ENCODE measurements at places on chromosomes 1 and 21.

- DNase-seq, result no peak
Measured at GRCh38 chr1:23282957-23283356, 61.1 kb downstream of the HNRNPR start.

DNA sequence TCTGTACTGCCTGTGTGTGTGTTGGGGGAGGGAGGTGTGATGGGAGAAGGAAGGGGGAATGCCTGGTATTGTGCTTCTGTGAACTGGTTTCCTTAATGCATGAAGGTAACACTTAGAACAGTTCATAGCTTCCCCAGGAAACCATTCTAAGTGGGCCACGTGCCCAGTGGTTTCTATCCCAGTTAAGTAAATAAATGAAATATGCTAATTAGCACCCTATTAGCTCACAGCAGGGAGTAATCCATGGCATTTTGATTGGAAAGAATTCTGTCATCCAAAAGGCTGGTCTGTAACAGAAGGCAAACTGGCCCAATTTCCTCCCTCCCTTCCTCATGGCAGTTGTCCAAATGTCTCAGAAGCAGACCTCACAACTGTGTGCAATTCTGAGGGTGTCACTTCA, 199.3 kb downstream of the TTLL7 start:
- DNase-seq, result no peak

GRCh38 chr1:59692591-59692990, 122.2 kb upstream of the HOOK1 start:
- no peak for DNase-seq

- no peak for DNase-seq
Measured at GRCh38 chr1:188888386-188888785, 1589.3 kb downstream of the BRINP3 start.

- no peak for DNase-seq
Measured at GRCh38 chr1:29584776-29585175, 348.5 kb downstream of the PTPRU start.

GRCh38 chr1:29557701-29558600, 321.6 kb downstream of the PTPRU start:
- no peak for DNase-seq

DNA sequence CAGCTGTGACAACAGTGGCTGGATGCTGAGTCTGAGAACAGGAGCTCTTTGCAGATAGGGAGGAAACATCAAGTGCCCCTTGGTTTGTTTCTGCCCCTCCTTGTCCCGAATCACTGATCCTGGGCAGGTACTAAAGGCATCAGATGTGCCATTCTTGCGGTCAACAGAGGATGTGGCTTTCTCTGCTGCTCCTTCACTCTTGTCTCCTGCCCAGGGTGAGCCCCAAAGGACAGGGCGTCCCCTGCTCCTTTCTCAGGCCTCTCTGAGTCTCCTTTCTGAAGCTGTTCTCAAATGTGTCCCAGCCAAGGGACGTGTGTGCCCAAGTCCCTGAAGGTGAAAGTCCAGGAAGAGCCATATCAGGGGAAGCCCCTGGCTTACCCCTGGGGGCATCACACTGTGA, 31.7 kb downstream of the SLC37A1 start:
- DNase-seq, result no peak

- DNase-seq, result no peak
Measured at GRCh38 chr1:157170677-157171515, 32.7 kb upstream of the ETV3 start.

GRCh38 chr1:245855846-245856730, 651.0 kb downstream of the SMYD3 start:
- DNase-seq, result no peak

DNA sequence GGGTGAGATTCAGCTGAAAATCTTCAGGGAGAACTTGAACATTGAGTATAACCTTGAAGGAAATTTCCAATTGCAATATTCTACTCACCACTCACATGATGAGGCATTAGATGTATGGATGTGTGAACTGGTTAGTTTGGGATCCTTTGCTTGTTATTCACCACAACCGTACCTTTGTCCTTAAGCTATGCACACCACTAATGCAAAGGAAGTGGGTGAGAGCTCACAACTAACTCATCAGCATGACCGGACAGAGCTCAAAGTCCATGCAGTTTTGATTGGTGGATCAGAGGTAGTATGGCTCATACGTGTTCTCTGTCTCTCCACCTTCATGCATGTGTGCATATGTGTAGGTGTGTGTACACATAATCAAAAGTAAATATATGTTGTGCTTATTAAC, 43.5 kb upstream of the MROH9 start:
- no peak for DNase-seq

GRCh38 chr1:10553118-10553517, 78.4 kb downstream of the PEX14 start:
- DNase-seq, result no peak

GRCh38 chr1:154548028-154548427, 10.4 kb downstream of the UBE2Q1 start:
- no peak for DNase-seq

GRCh38 chr1:153360190-153360589, 2.5 kb downstream of the S100A9 start:
- DNase-seq, result no peak

GRCh38 chr1:116253566-116254382, 119.3 kb upstream of the ATP1A1 start:
- no peak for DNase-seq

DNA sequence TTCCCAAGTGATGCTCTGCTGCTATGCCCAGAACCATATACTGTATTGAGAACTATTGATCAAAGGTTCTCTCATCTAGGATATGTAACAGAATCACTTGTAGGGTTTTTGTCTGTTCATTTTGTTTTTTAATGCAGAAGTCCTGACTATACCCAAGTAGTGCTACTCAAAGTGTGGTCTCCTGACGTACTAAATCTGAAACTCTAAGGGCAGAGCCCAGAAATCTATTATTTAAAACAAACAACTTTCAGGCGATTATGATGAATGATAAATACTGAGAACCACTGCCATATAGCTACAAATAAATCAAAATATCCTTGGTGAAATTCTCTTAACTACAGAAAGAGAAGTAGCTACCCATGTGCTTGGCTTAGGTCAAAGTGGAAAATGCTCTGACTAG, 10.1 kb downstream of the ZZZ3 start:
- DNase-seq, result no peak

DNA sequence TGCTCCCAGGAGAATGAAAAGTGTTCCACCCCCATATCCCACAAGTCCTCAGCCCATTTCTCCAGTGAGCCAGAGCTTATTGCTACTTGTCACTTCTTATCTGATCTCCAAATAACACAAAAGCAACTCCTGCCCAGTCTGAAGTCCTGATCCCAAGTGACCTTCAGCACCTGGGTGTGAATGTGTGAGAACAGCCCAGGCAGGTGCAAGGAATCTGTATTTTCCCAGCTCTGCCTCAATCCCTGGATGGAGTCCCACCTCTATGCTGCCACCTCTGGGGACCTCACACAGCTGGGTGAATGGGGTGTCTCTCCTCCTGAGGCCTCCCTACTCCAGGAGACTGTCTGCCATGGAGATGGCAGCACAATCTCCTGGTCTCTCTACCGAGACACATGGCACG, 402.4 kb upstream of the PROX1 start:
- DNase-seq, result no peak

- no peak for DNase-seq
Measured at GRCh38 chr1:158145173-158145719, 35.4 kb upstream of the CD1D start.

DNA sequence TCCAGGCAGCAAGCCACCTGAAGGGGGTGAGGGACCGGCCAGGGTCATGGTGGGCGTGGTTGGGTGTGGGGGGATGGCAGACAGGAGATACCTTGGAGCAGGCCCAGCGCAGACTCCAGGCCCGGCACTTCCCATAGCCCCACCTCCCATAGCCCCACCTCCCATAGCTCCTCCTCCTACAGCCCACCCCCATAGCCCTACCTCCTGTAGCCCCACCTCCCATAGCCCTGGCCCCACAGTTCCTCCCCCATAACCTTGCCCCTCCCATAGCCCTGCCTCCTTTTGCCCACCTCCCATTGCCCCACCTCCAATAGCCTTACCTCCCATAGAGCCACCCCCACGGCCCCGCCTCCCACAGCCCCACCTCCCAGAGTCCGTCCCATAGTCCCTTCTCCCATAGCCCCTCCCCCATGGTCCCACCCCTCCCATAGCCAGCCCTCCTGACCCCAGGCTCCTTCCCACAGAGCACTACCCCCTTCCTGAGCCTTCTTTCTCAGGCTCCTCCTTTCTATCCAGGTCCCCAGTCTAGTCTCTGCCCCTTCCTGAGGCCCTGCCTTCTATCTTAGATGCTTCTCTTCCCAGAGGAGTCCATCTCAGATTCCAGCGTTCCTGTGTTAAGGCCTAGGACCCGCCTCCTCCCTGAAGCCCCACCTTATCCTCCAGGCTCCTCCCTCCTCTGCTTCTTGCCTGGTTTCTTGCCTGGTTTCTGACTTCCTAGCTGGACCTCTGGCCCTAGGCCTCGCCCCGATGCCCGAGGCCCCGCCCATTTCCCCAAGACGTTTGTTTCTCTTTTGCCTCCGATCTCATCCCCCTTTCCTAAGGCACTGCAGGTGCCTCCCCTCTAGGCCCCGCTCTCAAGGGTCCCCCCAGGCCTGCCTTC, 46.8 kb downstream of the PTPRU start:
- DNase-seq, result no peak

DNA sequence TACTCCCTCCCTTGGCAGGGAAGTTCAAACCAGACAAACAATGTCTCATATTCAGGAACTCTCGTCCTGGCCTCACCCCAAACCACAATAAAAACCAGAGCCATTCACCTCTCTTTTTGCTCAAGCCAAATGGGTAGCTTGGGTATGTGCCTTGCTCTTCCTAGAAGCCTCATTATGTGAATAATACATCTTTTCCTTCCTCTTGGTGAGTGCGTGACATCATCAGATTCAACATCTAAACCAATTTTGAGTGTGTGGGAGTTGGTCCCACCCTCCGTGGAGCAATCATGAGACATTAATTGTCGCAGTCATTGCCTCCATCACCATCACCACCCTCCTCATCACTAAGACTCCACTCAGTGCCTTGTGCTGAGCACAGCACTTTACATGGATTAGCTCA, 482.9 kb downstream of the PTPRU start:
- DNase-seq, result no peak

GRCh38 chr21:38958323-38958705, 152.6 kb downstream of the ETS2 start:
- no peak for DNase-seq

DNA sequence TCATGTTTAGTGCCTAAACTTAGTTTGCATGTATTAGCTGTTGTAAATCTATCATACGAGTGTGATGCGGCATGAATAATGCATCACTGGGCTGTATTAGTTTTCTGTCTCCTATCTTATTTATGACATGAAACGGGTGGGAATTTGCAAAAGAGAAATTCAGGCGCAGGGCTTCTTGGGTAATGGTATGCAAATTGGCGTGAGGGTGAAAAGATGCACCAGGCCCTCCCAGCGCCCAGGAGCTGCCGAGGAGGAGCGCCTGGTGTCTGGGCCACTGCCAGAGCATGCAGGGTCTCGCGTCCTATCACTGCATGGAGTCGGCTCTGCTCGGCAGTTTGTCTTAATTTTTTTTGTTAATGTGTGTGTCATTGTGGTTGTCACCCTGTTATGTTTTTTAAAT, 82.9 kb upstream of the ACTL8 start:
- DNase-seq, result no peak

GRCh38 chr1:203306089-203306964, 1.0 kb downstream of the BTG2 start:
- no peak for DNase-seq

DNA sequence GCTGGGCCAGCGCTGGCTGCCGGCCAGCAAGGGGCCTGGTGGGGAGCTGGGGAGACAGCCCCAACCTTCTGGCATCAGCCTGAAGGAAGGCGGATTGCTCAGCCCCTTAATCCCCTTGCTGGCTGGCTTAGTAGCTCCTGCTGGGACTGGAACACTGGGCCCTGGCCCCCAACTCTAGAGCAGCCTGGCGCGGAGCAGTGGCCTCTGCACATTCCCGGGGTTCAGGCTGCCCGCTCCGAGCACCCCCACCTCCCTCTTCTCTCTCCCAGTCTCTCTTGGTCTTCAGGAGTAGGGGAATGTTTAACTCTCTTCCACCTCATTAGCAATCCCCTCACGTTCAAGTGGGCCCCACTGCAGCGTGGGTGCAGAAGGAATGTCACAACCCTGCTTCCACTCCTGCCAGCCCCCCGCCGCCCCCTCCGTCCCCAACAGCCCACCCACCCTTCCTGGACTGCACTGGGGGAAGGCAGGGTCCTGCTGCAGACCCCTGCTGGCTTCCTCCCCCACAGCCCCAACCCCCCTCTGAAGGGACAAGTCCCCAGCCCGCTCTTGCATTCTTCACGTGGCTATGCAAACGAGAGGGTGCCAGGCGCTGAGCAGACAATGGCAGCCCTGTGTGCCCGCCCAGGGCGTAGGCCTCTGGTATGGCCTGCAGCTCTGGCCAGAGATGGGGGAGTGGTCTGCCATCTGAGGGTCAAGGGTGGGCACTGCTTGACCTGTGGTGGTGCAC, 980 bp upstream of the CLDN19 start:
- DNase-seq, result no peak

DNA sequence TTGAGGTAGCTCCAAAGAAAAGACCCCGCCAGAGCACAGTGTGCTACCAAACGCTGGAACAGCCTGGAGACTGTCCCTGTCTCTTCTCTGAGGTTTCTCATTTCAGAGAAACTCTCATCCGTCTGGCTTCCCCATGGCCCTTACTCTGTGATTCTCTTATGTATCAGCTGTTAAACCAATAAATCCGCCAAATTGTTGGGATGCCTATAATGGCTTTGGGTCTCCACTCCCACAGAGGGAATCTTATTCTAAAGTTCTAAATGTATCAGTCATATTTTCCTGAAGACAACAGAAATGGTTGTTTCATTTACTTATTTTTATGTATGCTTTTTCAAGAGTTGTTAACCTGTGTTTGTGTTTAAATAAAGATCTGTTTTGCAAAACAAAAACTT, 4.0 kb downstream of the ERG start:
- no peak for DNase-seq

- DNase-seq, result no peak
Measured at GRCh38 chr1:63403386-63403785, 36.0 kb downstream of the ALG6 start.

DNA sequence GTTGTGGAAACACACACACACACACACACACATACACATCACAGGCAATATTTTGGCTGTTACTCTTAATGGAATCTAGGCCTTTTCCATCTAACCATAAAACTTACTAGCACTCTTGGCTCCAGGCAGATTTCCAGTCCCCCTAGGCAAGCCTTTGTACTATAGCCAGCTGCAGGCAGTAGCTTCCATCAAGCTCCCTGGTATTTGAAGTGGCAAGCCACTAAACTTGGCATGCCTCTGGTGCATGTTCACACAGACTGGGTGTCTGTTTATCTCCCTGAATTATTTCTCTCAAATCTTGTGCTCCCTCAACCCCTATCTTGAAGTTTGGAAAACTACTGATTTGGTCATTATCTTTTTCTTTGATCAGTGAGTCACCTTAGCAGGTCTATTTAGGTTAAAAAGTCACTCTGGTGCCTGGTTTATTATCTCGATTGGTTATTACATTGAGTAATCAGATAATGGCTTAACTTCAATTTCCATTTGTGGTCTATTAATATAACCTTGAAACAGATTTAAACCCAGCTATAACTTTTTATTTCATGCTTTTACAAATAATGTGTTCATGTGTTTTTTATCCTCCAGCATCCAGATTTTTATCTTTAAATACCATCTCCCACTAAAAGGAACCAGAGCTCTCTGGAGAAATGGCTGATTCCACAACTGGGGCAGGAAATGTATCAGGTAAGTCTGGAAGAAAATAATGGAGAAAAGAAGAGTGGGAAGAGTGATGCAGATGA, 2.7 kb upstream of the RBM15 start:
- DNase-seq, result no peak

GRCh38 chr1:164704954-164705353, 146.0 kb downstream of the PBX1 start:
- DNase-seq, result no peak

- no peak for DNase-seq
Measured at GRCh38 chr1:8373581-8374241, 55.8 kb downstream of the SLC45A1 start.

All from activated naive CD4-positive, alpha-beta T cell (primary cell).